ENCODE measurements at places on chromosomes 4 and X.

- DNase-seq, result no peak
Observed at GRCh38 chrX:111259559-111259958, 10.7 kb downstream of the CAPN6 start.

- DNase-seq, result no peak
Observed at GRCh38 chr4:3780347-3781171, 14.4 kb downstream of the ADRA2C start.

DNA sequence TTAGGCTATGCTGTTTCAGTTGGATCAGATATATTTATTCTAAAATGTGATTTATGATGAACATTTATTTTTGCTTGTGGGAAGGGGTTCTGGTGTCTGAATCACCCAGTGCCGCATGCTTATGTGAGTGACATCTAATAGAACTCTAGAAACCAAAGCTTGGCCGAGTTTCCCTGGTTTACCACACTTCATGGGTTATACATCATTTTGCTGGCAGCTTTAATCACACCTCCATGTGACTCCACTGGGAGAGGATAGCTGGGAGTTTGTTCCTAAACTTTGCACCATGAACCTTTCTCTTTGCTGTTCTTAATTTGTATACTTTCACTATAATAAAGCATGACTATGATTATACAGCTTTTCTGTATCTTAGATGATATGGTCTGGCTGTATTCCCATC is 382.9 kb downstream of the INPP4B start:
- DNase-seq, result no peak

DNA sequence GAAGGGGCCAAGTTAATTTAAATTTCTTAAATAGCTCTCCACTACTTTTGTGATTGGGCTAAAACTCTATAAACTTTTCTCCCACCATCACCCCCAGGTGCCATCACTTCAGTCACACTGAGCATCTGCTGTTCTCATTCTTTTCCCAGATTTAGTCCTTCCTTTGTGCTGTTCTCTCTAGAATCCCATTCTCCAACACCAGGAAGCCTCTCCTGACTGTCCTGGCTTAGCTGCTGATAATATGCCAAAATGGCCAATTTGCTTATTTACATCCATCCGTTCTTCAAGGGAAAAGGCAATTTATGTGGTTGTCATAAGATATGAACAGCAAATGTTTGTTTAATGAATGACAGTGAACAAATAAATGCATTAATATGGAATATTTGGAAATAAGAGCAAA is 44.1 kb downstream of the FGFBP1 start:
- no peak for DNase-seq

DNA sequence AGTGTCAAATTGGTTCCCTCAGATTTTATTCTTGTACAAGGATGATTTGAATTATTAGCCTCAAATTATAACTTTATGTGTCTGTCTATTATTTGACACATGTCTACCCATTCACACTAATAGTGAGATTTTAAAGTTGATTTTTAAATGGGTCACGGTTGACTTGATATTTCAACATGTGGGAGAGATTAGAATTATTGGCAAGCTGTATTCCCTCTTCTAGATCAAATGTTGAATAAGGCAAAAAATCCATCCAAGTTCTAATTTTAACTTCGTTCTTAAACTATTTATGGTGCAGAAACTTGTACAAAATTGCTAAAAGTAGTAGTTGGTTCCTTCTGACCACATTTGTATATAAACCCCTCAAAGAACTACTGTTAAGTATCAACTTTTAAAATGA is 1498.0 kb downstream of the STIM2 start:
- no peak for DNase-seq

DNA sequence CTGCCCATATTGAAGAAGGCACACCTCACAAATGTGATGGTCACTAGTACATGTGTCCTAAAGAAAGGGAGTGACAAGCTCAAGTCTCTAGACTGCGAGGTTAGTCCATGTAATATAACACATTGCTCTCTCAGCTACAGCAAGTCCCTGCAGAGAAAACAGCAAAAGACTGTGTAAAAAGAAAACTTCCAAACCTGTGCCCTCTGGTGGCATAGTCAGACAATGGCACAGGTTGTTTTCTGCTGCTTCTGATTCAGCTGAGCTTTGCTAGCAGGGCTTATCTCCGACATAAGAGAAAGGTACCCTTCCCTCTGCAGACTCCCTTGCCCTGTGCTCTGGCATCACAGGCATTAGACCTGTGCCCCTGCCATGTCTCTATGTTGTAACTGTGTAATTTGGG is 1.4 kb upstream of the SERPINA7 start:
- no peak for DNase-seq

DNA sequence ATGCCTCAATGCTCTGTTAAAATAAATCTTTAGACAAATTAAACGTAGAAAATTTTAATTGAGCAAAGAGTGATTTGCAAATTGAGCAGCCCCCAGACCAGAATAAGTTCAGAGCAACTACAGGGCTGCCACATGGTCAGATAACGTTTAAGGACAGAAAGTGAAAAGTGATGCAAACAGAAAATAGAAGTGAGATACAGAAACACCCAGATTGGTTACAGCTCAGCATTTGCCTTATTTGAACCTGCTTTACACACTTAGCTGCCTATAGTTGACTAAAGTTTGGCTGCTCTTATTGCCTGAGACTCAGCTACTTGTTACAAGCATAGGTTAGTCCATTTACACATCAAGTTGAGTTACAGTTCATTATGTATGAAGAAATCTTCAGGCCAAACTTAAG is 1800.8 kb upstream of the PCDH10 start:
- no peak for DNase-seq

DNA sequence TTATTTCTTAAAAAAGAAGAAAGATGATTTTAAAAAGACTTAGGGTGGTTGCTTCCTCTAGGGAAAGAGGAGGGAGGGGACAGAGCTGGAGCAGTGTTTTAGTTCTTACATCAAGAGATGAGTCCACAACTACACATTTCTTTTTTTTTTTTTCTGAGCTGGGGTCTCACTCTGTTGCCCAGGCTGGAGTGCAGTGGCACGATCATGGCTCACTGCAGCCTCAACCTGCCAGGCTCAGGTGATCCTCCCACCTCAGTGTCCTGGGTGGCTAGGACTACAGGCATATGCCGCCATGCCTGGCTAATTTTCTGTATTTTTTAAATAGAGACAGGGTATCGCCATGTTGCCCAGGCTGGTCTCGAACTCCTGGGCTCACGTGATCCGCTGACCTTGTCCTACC is 17.2 kb downstream of the SH3KBP1 start:
- no peak for DNase-seq

DNA sequence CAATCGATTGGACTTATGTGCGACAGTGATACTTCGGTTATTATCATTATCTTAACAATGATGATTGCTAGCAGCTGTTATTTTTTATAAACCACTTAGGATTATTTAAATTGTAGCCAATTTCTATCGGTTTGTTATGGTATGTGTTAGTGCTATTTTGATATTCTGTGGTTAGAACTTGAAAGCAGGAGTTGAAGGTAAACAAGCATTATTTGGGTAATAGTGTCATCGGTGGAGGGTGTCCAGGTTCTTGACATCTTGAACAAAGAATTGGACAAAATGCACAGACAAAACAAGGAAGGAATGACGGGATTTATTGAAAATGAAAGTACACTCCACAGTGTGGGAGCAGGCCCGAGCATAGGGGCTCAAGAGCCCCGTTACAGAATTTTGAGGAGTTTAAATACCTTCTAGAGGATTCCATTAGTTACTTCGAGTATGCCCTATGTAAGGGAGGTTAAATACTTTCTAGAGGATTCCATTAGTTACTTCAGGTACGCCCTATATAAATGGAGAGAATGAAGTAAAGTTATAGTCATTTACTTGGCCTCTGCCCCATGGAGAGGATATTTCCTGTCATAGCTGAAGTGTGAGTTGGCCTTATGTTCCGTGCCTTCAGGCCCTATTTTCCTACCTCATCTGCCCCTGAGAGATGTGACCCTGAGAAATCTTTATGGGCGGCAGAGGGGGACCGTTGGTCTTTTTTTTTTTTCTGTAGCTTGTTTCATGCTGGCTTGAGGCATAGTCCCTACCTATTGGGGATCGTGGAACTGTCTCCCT is 13.1 kb downstream of the MOB1B start:
- peak; percentile 18 for DNase-seq

DNA sequence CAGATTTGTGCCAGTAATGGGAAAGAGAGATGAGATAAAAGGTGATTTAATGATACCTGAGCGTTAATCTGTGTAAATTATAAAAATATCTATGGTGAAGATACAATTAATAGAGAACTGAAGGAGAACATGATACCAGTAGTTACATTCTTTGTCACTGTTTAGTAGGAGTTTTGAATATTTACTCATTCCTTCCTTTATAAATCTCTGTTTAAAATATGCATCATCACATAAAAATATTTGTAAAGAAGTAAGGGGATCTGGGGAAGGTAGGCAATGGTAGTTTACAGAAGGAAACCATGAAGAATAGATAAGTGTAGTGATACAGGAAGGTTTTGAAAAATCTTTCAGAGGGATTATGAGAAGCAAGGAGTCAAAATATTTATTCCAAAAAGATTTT is 190.6 kb upstream of the PCDH18 start:
- DNase-seq, result no peak

- DNase-seq, result no peak
Observed at GRCh38 chr4:63717384-63717783, 691.9 kb downstream of the TECRL start.

GRCh38 chrX:44747969-44748368 is 95.9 kb upstream of the DUSP21 start:
- no peak for DNase-seq

DNA sequence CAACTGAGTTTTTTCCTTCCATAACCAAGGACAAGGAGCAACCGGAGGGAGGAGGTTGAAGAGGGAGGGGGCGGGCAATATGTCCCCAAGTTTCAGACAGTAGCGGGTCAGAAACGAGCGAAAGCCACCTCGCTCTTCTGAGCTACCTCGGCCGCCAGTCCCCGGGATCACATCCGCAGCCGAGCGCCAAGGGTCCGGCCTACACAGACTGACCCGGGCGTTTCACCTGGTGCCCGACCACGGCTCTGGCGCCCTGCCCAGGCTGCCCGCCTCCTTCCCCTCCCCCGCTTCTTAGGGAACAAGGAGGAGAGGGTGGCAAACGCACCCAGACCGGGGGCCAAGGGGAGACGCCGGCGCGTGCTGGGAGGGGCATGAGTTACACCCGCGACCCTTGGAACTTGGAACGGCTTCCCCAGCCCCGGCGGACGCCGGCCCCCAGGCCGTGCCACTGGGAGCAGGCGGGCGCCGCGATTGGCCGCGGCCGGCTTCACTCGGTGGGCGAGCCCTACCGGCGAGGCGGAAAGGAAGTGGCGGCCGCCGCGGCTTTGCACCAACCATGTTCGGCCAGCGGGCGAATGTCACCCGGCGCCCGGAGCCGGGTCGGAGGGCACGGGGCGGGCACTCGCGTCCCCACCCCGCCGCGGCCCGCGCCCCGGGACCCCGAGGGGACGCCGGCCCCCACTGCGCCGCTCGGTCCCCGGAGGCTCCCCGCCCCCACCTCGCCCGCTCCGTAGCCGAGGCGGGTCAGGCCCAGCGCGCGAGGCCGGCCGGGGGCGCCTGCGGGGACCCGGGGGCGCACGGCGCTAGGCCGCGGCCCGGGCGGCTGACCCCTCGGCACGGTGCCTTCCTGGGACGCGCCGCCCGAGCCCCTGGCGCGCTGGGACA is 1.5 kb downstream of the IRF2 start:
- peak; percentile 63 for DNase-seq

- DNase-seq, result no peak
Observed at GRCh38 chr4:17492876-17493275, 19.0 kb downstream of the QDPR start.

DNA sequence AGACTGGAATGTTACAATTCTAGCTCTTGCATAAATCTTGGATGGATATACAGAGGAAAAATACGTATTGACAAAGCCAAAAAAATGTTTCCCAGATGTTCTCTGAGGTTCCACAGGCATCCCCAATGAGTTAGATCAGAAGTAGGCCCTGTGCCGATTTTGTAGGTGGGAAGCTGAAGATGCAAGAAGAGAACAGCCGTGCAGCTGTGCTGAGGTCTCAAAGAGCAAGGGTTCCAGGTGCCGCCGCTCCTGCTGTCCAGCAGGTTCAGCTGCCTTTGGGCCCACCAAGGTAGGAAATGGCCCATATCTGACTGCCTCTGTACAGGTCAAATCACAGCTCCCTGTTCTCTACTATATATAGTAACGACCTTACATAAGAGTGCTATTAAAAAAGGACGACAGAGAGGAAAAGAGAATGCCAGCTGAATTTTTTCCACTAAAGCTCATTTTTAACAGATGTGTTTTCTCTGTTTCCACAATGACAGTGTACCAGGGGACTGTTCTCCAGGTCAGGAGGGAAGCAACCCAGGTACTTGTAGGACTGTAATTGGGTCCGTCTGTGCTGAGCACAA is 155.6 kb downstream of the CBR4 start:
- DNase-seq, result peak; percentile 55

- DNase-seq, result peak; percentile 37
Observed at GRCh38 chr4:987624-988513, 1.0 kb downstream of the IDUA start.

DNA sequence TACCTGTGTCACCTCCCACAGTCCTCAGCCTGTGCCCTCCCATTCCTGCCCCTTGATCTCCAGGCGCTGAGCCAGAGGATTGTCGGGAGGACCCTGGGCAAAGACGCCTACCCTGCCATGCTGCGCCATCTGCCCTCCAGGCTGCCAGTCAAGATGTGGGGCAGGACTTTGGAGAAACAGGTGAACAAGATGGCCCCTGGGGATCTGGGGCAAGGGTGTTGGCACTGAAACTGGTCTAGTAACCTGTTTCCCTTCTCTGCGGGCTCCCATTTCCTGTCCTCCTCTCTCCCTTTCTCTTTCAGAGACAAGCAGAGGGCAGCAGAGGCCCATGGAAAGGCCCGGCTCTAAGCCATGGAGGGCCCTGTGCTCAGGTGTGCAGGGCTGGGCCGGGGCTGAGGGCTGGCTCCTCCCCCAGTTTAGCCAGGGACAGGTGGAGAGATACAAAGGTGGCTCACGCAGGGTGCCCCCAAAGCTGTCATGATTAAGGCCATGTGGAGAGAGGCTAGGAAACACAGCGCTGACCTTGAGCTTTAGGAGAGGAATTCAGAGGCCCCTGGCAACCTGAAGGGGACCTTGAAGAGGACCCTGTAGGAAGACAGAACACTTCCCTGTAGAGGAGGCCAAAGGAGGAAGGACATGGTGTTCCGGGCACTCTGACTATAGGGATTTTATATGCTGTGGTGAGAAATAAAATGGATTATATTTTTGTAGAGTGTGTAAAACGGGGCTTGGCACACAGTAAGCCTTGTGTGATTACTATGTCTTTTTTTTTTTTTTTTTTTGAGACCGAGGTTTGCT is at the start of gene GLOD5:
Gene GLOD5, plus strand, starts transcription at position 74 of the 798 bp plus-strand sequence. Its CDS starts 44 bp downstream, at position 118.
- DNase-seq, result no peak

DNA sequence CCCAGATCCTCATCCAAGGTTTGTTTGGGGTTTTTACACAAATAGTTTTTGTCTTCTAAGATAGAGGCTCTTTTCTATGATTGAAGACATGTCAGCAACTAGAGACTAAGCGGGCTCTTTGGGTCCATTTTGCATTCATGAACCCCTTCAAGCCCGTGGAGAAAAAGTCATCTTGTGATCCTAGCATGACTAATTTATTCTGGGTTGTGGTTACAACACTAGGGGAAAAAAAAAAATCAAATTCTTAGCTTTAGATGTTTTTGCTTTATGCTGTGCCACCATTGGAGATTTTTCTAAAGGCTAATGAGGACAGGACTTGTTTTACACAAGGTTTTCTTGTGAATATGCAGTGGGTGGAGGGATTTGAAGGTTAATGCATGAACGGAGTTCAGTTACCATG is 440.0 kb downstream of the PCDH7 start:
- DNase-seq, result no peak

GRCh38 chr4:110638089-110638746 is 15.3 kb upstream of the PITX2 start:
- no peak for DNase-seq

- DNase-seq, result no peak
Observed at GRCh38 chr4:40722576-40723161, 27.1 kb upstream of the NSUN7 start.

GRCh38 chrX:103513067-103513466 is 6.2 kb downstream of the RAB40A start:
- DNase-seq, result no peak
